ENCODE measurements at places on chromosomes 1 and 21.

- DNase-seq = no peak
Measured at GRCh38 chr1:87918398-87918797, 589.7 kb downstream of the LMO4 start.

GRCh38 chr1:14674030-14674429 lies 75.5 kb downstream of the KAZN start:
- DNase-seq = no peak

DNA sequence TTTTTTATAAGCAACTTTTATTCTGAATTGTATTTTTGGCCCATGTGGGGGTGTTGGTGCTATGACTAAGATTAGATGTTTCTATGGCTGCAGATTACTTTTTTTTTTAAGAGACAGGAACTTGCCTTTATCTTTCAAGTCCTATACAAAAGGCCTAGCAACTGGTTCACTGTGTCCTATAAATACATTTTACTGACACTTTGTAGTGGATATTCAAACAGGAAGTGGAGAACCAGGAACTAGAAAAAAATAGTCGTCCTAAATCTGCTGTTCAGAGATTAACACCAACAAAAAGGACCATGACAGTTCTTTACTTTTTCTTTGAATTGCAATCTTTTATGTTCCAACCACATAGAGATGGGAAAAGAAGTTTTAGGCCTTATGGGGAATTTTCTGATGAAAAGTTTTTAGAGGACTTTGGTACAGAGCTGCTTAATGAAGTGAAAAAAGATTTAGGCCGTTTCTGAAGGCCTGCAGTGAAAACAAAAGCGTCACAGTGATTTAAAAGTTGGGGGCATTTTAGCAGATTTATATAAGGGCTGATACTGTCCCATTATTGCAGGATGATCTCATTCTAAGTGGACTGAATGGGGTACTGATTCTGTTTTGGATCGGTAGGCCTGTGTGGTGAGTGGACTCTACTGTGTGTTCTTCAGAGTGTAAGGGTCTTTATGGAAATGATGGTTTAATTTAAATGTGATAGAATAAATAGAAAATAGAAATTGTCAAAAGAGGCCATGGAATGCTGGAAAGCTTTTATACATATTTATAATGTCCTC lies 136.4 kb upstream of the DEPDC1 start:
- no peak for DNase-seq

DNA sequence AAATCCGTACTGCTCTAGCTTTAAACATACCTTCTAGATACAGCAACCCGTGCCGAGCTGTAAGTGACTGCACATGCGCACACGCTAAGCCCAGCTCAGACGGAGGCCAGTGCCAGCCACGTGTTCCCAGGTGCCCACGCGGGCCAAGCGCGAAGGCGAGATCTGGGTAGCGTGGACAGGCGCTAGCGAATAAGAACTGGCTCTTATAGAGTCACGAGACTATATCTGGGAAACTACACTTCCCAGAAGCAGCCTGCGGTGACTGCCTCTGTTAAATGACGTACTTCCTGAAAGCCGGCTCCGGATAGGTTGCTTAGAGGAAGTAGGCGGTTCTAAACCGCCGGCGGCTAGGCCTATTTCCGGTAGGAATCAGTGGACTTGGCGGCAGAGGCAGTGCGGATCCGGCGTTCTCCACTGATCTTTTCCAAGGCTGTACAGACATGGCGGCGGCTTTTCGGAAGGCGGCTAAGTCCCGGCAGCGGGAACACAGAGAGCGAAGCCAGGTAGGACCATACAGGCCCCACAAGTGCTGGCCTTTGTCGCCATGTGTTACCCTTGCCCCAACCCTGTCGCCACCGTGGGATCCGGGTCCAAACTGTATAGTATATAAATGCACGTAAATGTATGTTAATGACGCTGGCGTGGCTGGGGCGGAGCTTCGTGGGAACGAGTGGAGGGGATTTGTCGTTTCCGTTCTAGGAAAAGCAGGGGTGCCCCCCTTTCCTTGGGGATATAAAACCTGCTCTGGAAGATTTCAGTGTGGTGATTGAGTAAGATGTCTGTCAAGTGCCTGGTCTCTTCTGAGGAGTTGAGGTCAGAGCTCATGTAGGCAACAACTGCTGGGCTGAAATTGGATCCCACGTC lies at the start of gene UTP11:
UTP11 (plus strand) TSS at position 372 of the 864 bp plus-strand sequence; CDS start at position 441, 69 bp downstream.
- DNase-seq = peak; percentile 91

Measured in stimulated activated CD4-positive, alpha-beta T cell treated with anti-CD3 and anti-CD28 coated beads, Interleukin-4, amount 100 ng/mL, for 24 hours (primary cell).